ENCODE measurements at places on chromosomes 1 and 21.

DNA sequence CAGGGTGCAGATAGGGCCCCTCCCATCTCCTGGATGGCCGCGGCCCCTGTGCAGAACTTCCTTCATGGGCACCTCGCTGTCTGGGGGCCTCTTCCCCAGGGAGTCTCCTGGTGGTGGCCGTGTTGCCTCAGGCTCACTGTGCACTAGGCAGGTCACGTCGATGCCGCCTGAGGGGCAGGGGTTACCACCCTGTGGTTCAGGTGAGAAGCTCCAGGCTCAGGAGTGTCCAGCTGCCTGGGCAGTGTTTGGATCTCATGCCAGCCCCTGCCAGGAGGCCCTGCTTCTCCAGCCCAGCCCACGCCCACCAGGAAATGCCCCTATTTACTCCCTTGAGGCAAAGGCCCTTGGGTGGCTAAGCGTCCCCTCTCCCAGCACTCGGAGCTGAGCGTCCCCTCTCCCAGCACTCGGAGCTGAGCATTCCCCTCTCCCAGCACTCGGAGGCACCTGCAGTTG, 2.1 kb downstream of the ITGB2 start:
- DNase-seq: no peak

DNA sequence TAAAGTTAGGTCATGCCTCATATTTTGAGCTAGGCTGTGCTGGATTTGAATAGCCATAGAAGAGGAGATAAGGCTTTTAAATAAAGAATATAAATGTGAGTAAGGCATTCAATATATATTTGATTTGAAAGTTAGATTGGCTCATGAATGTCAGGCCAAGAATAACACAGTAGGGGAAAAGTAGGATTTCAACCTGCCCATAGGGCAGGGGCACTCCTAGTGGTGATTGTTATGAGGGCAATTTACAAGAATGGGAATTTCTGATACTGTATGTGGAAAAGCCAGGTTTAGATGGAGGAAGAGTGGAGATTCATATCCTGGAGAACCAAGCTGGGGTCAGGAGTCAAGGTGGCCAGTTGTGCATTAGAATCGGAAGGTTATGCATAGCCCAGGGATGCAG, 74.9 kb downstream of the DNAH14 start:
- DNase-seq: no peak

- DNase-seq: no peak
Measured at GRCh38 chr21:41393876-41394465, 32.1 kb upstream of the MX1 start.

- DNase-seq: no peak
Measured at GRCh38 chr1:74502432-74502831, 10.0 kb downstream of the LRRC53 start.

- DNase-seq: no peak
Measured at GRCh38 chr1:109771712-109772657, 8.3 kb upstream of the EPS8L3 start.

Data from stimulated activated CD8-positive, alpha-beta memory T cell treated with anti-CD3 and anti-CD28 coated beads, Interleukin-7, amount 100 ng/mL, for 48 hours (primary cell).